ENCODE measurements at places on chromosomes 3 and 15.

DNA sequence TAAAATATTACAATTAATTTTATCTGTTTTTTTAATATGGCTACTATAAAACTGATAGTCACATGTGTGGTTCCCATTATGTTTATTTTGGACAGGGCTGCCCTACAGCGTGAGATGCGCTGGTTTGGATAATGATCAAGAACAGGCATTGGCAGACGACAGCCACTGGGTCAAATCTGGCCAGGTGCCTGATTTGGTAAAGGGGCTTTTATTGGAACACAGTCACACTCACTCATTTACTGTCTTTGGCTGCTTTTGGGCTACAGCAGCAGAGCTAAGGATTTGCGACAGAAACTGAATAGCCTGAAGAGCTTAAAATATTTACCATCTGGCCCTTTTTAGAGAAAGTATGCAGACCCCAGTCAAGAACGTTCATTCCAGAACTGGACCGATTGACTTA is 724.2 kb upstream of the CFAP20DC start:
- no peak for DNase-seq

- no peak for DNase-seq
Measured at GRCh38 chr3:144257381-144257780, 285.8 kb downstream of the DIPK2A start.

DNA sequence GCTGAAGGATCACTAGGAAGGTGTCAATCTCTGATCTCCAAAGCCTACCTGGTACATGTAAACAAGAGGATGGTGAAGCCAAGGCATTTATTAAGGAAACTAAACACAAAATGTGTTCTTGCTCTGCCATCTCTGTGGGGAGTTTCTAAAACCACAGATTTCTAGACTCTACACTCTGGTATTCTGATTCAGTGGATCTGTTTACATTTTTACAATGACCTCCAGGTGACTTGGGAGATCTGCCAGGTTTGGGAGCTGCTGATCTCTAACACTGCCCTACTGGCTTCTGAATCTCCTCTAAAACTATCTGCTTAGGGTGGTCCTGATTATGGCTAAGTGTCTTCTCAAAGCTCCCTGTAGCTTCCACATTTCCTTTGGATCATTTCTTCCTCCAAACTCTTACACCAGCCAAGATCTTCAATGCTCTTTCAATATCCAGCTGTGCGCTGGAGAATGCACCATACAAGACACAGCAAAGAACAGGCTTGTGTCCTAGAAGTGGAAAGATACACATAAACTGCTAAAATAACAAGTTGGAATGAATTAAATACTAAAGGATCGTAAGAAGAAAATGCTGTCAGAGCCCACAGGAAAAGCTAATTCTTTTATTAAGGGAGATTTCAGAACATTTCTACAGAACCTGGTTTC is 72.7 kb downstream of the GREM1 start:
- no peak for DNase-seq

DNA sequence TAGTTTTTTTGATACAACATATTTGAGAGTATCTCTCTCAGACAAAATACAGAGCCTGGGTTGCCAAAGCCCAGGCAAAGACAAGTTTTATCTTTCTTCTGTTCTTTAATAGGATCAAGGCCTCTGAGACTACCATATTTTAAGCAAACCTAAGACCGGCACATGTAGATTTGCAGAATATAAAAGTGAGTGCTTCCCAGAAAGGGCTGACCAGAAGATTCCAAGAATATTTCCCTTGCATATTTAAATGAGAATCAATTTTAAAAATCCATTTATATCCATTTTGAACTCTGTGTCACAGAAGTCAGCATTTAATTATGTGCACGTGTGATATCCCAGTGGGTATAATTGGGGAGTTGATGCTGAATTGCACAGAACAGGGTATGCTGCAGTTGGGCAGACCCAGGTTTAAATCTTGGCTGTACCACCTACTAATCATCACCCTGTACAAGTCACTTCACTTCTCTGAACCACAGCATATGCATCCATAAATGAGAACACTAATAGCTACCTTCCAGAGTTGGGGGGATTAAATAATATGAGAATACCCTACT is 191.9 kb downstream of the ADAMTS9 start:
- DNase-seq = no peak

DNA sequence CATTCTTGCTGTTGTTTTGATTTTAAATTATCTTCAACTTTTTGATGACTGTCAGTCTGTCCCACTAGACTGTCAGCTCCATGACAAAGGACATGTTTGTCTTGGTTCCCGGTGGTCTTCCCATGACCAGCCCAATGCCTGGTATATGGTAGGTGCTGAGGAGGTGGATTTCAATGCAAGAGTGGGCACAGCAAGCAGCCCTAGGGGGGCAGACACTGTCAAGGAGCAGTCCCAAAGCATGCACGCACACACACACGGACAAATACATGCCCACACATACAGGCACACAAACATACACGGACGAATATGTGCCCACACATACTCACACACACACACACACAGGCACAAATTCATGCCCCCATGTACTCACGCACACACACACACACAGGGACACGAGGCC is 12.0 kb downstream of the KLF15 start:
- no peak for DNase-seq

- no peak for DNase-seq
Measured at GRCh38 chr3:194206320-194206719, 70.4 kb downstream of the HES1 start.

GRCh38 chr3:13110678-13111116 is 37.5 kb upstream of the IQSEC1 start:
- DNase-seq = peak; percentile 71

GRCh38 chr15:89361451-89362202 is 27.0 kb upstream of the POLG start:
- DNase-seq = peak; percentile 62

DNA sequence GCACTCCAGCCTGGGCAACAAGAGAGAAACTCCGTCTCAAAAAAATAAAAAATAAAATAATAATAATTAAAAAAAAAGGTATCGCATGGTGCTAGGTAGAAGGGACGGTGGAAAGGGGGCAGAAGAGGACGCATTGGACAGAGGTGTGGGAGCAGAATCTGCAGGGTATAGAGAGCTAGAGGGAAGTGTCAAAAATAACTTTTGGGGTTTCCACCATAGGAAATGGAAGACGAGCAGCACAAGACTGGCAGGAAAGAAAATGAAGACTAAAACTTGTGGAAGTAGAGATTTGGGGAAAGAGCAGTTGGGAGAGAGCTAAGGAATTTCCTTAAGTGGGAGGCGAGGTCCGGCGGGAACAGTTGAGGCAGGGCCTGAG is 585 bp upstream of the MKRN2 start:
- DNase-seq = no peak

DNA sequence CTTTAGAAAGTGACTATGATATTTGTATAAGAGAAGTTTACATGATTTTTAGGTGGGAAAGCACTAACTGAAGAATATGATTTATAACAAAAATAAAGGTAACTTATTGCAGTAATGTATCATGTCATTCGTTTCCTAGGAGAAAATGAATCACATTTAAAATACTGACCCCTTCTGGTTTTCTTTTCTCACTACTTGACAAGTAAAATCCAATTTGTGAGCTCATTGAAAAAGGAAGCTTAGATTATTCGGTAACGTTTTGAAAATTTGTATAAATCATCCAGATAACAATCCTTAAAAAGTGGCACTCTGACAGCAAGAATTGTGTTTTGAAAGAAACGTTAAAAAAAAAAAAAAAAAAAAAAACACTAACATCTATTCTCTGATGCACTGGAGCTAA is 39.0 kb downstream of the NSUN3 start:
- DNase-seq = no peak

DNA sequence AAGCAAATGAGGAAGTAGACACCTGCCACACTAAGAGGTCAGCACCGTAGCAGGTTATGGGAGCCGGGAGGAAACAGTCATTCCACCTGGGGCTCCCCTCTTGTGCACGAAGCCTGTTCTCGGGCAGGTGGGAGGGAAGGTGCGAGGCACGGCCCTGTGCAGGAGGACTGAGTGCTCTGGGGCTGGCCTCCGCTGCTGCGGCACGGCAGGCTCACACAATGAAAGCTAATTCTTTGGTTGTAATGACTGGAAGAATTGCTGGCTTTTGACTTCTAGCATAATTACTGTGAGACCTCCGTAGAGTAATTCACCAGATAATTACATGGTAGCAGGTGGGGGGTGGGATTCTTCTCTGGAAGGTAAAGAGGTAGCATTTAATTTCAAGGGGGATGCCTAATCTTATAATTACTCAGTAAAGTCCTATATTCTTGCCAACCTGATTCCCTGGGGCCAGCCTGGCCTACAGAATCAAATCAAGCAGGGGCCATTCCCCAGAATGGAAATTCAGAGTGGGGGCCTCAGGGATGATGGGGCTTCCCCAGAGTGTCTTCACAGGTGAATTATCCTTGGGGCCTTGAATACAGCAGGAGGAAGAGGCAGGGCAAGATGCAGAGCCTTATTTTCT is 129.1 kb downstream of the TPRA1 start:
- no peak for DNase-seq

GRCh38 chr15:89125088-89125826 is 37.0 kb downstream of the ABHD2 start:
- no peak for DNase-seq

DNA sequence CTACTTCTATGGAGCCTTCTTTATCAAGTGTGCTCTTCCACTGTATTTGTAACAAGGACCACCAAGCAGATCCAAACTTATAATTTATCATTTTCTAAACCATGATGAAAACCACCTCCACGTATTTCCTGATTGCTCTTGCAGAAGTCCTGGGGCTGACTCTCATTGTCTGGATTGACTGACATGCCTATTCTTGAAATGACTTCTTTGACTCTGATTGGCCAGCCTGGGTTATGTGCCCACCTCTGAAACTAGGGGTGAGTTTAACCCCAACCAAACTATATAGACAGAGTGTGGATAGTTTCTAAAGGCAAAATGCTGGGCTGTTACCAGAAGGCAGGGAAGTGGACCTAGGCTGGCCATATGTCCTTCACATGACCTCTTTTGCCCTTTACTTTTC is 12.7 kb downstream of the TMPRSS7 start:
- DNase-seq = no peak

GRCh38 chr3:162117961-162118360 is 621.4 kb downstream of the OTOL1 start:
- DNase-seq = no peak

DNA sequence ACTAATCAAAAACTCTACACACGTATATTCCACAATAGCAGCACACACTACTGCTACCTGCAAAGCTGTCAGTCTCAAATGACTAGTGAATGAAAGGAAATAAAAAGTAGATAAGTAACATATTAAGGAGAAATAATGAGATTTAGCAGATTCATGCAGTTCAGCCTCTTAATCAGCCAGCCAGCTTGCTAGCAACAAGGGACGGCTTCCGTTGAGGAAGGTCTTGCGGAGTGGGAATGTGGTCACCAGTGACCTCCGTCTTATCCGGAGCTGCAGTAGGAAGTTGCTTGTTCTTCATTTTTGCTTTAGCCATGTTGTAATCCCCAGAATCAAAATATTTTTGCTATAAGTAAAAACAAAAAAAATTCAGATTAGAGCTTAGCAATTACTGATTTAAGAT is 17.1 kb downstream of the ARPP19 start:
- DNase-seq = no peak

DNA sequence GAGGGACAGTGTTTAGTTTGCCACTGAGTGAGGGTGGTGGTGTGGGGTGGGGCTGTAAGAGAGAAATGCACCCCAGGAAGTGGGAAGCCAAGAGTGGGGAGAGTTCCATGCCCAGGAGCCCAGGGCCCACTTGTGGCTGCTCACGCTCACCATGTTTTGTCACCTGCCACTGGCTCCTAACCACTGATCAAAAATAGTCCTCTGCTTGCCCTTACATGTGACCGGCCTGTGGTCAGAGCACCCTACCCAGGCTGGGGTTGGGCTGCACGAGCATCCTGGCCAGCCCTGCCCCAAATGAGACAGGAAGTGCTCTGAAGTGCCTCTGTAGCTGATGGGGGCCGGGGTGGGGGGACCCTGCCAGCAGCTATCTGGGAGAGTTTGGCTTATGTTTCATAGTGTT is 216.3 kb downstream of the RPLP1 start:
- no peak for DNase-seq

- no peak for DNase-seq
Measured at GRCh38 chr15:44529864-44530604, 6.9 kb upstream of the EIF3J start.

DNA sequence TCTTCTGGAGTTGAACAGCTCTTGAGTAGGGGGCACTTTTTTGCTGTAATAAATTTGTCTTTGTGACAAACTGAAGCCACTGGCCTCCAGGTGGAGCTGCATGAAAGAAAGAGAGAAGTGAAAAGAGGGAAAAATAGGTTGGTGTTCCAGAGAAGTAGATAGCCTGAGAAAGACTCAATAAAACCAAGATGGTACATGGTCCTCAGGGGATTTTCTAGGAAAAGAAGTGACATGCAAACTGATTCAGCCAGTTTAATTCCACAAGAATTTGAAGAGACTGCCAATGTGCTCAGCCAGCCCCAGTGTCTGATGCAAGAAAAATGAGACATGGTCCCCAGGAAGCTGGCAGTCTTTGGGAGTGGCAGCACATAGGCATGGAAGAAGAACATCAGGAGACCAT is 152.7 kb downstream of the CD47 start:
- peak; percentile 61 for DNase-seq

GRCh38 chr15:31403096-31403495 is 76.5 kb downstream of the KLF13 start:
- no peak for DNase-seq

GRCh38 chr15:43552986-43553385 is 35.6 kb downstream of the MAP1A start:
- DNase-seq = no peak

GRCh38 chr3:106628407-106628806 is 748.8 kb upstream of the CCDC54 start:
- DNase-seq = no peak

GRCh38 chr15:92733090-92733933 is 77.7 kb upstream of the FAM174B start:
- DNase-seq = no peak

DNA sequence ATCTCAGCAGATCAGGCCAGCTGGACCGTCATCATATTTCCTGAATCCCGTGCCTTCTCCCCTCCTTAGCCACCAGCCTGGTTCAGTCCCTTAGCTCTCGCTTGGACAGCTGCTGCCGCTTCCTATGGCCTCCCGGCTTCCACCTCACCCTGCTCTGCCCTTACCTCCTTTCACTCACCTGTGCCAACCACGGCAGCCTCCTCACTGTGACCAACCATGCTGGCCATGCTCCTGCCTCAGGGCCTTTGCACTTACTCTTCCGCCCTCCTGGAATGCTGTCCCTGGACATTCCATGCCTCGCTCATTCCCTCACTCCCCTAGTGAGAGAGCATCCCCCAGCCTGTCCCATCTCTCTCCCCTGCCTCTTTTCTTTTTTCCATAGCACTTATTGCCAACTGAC is 19.2 kb downstream of the GRIP2 start:
- DNase-seq = no peak

- no peak for DNase-seq
Measured at GRCh38 chr15:90192961-90193786, 8.0 kb upstream of the SEMA4B start.

- DNase-seq = no peak
Measured at GRCh38 chr3:63864008-63864964, 619 bp downstream of the ATXN7 start.

DNA sequence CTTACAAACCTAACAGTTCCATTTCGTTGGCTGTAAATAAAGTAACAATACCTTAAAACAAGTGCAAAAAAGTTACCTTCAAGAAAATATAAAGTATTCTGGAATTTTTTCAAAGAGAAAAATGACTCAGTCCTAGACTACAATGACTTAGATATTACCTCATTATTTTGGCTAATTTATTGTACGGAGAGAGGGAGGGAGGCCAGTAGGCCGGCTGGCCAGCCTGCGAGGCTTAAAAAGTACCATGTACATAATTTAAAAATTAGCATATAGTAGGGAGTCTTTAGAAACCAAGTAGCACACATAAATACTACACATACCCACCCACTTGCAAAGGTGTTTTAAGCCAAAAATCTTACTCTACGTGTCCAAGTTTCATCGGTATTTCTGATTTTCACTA is 41.9 kb upstream of the MAP4 start:
- DNase-seq = no peak
